H7 (cell line): ENCODE measurements at places on chromosomes 1 and 21. TPM values are rescaled to one million over a fixed set of nuclear protein-coding genes. Genes with fewer than 3 reads are reported as not detected.

Gene LHX8
- not detected in 2 replicates for total RNA-seq

Gene CNN3
- total RNA-seq, result 309 and 364 TPM in 2 replicates

Gene RHBDL2
- total RNA-seq, result 0.03 and 1.2 TPM in 2 replicates

GRCh38 chr1:37148663-37149062 lies 114.3 kb upstream of the GRIK3 start:
- no peak for DNase-seq

- DNase-seq, result no peak
These were observed 17.7 kb downstream of the TBX15 start for GRCh38 chr1:118970451-118970850.

DNA sequence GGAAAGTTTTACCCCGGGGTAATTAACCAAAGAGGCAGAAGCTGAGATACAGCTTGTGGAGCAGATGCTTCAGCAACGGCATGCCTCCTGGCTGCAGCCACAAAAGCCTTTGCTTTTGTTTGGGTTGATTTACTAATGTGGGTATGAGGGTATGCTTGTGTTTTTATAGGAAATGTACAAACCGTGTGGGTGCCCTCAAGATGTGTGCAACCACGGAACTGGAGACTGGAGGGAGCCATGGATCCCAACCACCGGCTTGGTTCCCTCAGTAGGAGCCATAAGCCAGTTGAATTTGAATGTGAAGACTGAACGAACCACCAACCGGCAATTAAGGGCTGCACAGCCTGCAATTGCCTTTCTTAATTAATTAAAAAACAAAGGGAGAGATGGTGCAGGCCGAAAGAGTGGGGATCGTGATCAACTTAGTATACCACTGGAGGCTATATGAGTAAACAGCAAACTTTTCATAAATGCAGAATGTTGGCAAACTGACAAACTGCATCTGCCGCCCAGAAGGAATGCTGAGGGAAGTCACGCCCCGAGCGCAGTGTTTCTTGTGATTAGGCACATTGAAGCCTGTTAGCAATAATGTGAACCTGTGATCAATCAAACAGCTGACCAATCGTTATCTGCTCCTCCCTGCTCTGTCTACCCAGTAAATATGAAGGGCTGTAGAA lies 104.1 kb downstream of the DISP1 start:
- DNase-seq, result no peak

Gene AIM2
- 0.31 and 0.55 TPM in 2 replicates for total RNA-seq

- DNase-seq, result no peak
These were observed 207.0 kb upstream of the MAP1LC3C start for GRCh38 chr1:242205622-242206489.

Gene LMOD1
- 0.42 and 0.48 TPM in 2 replicates for total RNA-seq

Gene RNU1-2
- total RNA-seq, result under 0.01 TPM in 2 replicates

DNA sequence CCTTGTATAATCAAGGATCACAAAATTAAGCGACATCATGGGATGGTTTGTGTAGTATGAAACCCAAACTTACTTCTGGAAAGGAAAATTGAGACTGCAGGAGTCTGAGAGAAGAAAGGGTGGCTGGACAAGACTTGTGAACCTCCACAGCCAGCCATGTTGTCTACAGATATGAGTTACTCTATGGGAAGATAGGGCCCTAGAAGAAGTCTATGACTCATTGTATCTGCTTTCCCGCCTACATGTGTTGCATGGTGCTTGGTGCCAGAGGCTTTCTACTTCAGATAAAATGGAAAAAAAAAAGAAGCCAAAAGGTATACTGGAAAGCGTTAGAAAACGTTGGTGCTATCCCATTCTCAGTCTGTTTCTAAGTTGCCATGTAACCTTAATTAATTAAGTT lies 18.7 kb upstream of the OR6N2 start:
- DNase-seq, result no peak

DNA sequence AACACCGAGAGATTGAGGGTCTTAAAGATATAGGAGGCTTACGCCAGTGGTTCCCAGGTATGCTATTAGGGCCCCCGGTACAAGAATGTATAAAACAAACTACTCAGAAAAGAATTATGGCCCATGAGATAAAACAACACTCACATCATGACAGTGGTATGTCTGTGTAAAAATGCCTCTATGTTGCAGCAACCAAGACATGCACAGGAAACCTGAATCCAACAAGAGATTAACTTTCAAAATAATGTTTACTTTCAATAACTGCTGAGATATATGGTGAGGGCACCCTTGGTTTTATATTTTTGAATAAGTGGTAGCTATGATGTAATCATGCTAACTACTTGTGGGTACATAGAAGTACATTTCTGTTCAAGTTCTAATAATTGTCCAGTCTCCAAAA lies 74.9 kb downstream of the PUM1 start:
- no peak for DNase-seq

- DNase-seq, result no peak
These were observed 469.5 kb upstream of the CHRM3 start for GRCh38 chr1:238916828-238917227.

GRCh38 chr21:29647353-29647781 lies 292.4 kb downstream of the GRIK1 start:
- DNase-seq, result no peak

Gene GBP6
- total RNA-seq, result not detected in 2 replicates

DNA sequence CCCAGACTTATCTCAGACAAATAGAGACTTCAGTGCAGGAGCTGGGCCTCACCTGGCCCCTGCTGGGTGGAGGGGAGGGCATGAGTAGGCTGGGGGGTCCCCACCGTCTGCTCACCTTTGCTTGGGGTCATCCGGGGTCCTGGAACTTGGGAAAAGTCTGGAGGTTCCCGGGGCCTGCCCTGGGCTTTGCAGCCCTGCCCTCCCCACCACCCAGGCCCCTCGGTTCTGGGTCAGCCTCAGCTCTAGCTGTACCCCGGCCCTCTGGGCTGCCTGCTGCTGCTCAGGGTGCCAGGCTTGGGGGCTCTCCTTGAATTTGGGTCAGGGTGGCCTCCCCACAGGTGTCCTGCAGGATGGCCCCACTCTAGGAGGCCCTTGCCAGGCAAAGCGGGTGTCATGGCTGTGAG lies 2.4 kb upstream of the TMEM52 start:
- no peak for DNase-seq

Gene IFNGR2
- total RNA-seq, result 37.8 and 46.1 TPM in 2 replicates

DNA sequence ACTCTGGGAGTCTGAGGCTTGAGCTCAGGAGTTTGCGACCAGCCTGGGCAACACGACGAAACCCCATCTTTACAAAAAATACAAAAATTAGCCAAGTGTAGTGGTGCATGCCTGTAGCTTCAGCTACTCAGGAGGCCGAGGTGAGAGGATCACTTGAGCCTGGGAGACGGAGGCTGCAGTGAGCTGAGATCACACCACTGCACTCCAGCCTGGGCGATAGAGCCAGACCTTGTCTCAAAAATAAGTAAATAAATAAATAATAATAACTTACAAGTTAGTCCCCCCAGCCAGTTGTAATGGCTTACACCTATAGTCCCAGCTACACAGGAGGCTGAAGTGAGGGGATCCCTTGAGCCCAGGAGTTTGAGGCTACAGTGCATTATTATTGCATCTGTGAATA lies 21.7 kb upstream of the BTG2 start:
- no peak for DNase-seq

DNA sequence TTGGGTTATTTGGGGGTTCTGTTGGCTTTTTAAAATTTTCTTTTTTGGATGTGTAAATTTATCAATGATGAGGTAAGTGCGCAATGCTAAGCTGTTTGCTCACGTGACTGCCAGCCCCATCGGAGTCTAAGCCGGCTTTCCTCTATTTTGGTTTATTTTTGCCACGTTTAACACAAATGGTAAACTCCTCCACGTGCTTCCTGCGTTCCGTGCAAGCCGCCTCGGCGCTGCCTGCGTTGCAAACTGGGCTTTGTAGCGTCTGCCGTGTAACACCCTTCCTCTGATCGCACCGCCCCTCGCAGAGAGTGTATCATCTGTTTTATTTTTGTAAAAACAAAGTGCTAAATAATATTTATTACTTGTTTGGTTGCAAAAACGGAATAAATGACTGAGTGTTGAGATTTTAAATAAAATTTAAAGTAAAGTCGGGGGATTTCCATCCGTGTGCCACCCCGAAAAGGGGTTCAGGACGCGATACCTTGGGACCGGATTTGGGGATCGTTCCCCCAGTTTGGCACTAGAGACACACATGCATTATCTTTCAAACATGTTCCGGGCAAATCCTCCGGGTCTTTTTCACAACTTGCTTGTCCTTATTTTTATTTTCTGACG lies 3.1 kb downstream of the OLIG2 start:
- peak; percentile 54 for DNase-seq

Gene CFAP57
- 0.14 TPM in 1 of 2 replicates, not detected in the other for total RNA-seq

- no peak for DNase-seq
These were observed 151.8 kb downstream of the EIF4G3 start for GRCh38 chr1:21024918-21025317.

- no peak for DNase-seq
These were observed 37.3 kb downstream of the AZIN2 start for GRCh38 chr1:33118274-33118673.

DNA sequence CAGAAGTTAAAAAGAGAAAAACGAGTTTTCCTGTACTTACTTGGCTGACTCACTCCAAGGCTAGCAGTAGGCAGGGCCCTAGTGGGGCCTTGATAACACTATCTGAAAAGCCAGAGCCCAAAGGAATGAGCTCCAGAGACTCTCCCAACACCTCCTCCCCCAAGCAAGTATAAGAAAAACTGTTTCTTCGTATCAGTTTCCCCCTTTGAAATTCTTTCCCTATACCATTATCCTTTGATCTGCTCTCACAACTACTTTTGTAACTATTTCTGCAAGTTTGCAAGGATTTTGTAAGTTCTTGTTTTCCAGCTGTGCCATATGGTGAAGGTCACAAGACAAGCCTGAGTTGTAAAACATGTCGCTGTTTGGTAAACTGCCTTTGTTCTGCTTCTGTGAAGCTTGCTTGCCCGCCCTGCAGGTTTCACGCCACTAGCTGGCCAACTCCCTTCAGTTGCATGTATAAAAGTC lies 36.5 kb upstream of the KCNJ15 start:
- DNase-seq, result no peak

- no peak for DNase-seq
These were observed 99.8 kb upstream of the C1orf105 start for GRCh38 chr1:172320733-172321132.

DNA sequence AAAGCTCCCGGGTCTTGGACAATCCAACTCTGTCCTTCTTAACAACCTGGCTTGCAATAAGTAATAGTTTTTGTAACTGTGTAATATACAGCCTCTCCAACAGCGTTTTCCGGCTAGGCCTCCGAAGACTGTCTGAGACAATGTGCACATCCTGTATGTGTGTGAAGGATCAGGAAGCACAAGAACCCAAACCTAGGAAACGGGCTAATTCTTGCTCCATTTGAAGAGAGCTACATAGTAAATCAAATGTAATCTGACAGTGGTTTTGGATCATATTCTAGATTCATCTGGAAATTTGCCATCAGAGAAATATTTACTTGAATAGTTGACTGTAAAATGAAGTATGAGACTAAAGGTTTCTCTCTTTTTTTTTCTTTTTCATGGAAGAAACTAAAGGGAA lies 1.2 kb downstream of the GPR52 start:
- DNase-seq, result no peak

DNA sequence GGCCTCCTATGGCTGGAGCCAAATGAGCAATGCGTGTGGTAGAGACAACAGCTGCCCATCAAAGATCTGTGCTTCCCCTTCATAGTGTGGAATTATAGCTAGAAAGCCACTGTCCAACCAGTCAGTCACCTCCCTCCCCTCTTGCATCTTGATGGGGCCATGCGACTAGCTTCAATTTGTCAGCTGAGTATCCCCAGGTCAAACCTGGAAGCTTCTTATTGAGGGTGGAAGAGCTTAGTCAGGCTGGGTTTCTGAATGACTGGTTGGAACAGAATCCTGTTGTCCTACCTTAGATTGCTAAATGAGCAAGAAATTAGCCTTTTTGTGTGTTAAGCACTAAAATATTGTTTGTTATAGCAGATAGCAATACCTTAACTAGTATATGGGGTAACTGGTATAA lies 625.4 kb downstream of the PTPRC start:
- DNase-seq, result no peak

DNA sequence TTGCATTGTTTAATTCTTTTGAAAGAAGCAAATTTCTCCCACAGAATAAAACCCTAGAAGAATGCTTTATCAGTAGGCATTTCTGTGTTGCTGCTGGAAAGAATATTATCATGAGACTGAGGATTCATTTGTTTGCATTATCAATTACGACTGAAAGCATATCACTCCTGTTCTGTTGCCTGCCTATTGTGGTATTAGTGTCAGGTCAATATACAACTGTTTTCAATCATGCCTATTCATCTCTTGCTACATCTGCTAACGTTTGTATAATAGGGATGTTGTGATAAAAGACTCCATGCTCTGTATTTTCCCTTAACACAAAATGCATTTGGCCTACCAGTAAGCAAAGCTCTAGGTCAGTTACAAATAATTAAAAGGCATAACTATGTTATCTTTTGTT lies 221.5 kb downstream of the PTPRC start:
- DNase-seq, result no peak

- no peak for DNase-seq
These were observed 10.7 kb upstream of the ARHGEF16 start for GRCh38 chr1:3443807-3444206.

- no peak for DNase-seq
These were observed 145.6 kb downstream of the ZZZ3 start for GRCh38 chr1:77536813-77537212.

- DNase-seq, result no peak
These were observed 120.9 kb downstream of the ATG4C start for GRCh38 chr1:62904856-62905225.

- no peak for DNase-seq
These were observed 724 bp downstream of the ST7L start for GRCh38 chr1:112618114-112618720.

Gene KLF17
- total RNA-seq, result not detected in 2 replicates

Gene SYCP1
- not detected in 2 replicates for total RNA-seq

DNA sequence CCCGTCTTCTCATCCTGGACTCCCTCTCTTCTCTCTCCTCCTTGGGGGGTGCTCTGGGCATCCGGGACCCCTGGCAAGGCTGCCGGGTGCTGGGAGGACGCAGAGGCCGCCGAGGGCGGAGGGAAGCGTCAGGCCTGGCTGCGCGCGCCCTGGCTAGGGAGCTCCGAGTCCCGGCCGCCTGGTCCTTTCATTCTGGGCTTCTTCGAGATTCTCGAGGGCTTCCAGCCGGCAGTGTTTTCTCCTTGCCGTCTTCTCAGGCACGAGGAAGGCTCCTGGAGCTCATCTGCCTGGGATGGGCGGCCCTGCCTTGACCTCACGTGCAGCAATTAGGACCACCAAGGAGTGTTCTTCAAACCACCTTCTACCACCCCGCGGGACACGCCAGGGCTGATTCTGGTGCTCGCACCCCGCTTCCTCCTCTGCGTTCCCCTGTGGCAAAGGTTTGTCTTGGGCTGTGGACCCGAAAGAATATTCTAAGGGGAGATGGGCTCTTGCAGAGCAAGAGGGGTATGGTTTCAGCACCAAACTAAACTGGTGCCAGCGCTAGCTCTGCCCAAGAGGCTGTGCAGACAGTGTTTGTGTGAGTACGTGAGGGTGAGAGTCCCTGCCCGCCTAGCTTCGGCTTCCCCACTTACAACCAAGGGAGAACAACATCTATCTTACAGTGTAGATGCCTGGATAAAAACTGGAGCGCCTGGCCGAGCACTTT lies 36.5 kb downstream of the PIK3CD start:
- DNase-seq, result peak; percentile 74

Gene NOTCH2
- total RNA-seq, result 52.4 and 60.4 TPM in 2 replicates

- peak; percentile 65 for DNase-seq
These were observed 7.3 kb upstream of the UMODL1 start for GRCh38 chr21:42063571-42064521.

Gene RAB4A
- 47.0 and 60.7 TPM in 2 replicates for total RNA-seq

- no peak for DNase-seq
These were observed 95.0 kb downstream of the TEX35 start for GRCh38 chr1:178607718-178608408.

Gene ARHGAP29
- 5.4 and 5.6 TPM in 2 replicates for total RNA-seq
